ENCODE measurements at places on chromosomes 11 and 22.

- no peak for DNase-seq
Observed at GRCh38 chr22:42889304-42889703, 32.2 kb upstream of the ARFGAP3 start.

DNA sequence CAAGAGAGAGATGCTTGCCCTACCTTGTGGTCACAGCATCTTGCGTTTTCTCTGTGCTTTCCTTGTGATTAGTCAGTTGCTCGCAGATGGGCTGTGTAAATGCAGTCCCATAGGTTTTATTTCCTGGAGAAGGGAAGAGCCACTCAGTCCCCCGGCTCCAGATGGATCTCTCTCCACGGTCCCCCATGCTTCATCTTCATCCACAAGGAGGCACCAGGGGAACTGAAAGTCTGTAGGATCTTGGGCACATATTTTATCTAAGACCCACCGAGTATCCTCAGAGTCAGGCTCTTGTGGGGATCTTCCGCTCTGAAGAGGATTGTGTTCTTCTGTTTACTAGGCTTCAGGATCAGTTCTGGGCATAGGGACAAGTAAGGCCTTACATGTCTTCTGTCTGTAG lies 66.8 kb upstream of the E2F8 start:
- DNase-seq, result no peak

DNA sequence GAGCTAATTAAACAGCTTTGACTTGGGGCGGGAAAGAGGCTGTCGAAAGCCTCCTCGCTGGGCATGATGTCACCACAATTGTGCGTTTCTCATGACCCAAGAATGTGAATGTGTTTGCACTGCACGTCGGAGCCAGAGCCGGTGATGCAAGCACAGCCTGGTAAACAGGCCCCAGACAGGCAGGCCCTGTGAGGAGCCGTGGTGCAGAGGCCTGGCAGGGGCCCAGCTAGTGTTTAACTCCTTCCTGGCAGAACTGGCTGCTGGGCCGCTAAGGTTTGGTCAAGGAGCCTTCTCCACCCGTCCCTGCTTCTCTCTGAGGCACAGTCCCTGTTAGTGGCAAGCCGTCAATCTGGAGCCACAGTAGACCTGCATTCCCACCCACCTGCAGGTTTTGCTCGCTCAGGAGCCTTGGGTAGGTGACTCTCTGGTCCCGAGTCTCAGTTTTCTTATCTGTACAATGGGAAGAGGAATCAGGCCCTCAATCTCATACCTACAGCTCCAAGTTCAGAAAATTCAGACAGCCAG lies 25.4 kb upstream of the SMTN start:
- no peak for DNase-seq

DNA sequence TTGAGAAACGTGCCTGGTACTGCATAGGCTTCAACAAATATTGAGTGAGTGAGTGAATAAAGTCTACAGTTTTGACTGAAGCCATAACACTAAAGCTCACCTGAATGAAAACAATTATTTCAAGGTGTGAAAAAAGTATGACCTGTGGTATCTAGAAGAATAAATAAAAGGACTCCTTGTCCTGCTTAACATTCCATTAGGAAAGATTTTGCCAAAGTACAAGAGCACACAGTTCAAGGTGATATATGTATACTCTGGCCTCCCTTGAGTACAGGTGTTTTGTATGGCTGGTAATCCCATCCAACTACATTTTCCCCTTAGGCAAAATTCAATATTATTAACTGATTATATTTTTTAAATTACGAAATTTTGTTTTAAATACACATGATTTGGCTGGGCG lies 1.8 kb upstream of the CREBZF start:
- DNase-seq, result no peak

- DNase-seq, result no peak
Observed at GRCh38 chr22:37177221-37177620, 10.8 kb downstream of the C1QTNF6 start.

GRCh38 chr11:24084956-24085355 lies 411.9 kb upstream of the LUZP2 start:
- DNase-seq, result no peak

DNA sequence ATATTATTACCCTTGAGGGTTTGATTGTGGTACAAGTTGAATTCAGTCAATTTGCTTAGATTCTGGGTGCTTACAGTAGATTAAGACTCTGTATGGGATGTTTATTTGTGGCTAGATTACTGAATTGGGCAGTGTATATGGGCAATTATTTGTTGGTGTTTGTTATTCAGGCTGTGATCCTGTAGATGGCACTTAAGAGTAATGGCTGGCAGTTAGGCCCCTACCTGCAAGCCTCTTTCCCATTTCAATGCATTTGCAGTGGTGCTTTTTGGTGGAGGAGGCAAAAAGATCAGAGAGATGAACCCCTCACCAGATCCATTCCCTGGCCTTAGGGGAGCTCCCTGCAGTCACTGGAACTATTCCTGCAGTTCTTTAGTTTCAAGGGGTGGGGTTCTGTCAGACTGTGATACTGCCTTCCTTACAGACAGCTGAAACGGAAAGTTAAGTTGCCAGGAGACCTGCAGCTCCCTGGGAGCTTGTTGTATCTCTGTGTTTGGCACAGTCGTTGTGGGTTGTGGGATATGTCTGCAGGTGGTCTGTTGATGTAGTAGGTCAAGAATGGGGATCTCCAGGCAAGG lies 199.5 kb downstream of the AASDHPPT start:
- DNase-seq, result no peak

GRCh38 chr11:47611348-47611794 lies 17.2 kb upstream of the C1QTNF4 start:
- no peak for DNase-seq

DNA sequence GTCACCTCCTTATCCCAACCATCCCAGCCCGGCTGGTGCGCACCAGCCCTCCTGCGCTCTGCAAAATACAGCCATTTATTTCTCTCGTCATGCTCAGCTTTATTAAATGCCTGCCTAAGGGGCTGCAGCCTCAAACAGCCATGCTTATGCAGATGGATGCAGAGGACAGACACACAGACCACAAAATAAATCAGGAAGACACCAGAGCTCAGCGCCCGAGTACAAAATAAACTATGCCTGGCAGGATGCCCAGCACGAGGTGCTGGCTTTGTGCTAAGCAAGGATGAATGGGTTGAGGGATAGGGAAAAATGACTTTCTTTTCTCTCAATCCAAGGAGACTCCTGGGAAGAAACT lies 70.5 kb downstream of the RPUSD4 start:
- DNase-seq, result no peak

DNA sequence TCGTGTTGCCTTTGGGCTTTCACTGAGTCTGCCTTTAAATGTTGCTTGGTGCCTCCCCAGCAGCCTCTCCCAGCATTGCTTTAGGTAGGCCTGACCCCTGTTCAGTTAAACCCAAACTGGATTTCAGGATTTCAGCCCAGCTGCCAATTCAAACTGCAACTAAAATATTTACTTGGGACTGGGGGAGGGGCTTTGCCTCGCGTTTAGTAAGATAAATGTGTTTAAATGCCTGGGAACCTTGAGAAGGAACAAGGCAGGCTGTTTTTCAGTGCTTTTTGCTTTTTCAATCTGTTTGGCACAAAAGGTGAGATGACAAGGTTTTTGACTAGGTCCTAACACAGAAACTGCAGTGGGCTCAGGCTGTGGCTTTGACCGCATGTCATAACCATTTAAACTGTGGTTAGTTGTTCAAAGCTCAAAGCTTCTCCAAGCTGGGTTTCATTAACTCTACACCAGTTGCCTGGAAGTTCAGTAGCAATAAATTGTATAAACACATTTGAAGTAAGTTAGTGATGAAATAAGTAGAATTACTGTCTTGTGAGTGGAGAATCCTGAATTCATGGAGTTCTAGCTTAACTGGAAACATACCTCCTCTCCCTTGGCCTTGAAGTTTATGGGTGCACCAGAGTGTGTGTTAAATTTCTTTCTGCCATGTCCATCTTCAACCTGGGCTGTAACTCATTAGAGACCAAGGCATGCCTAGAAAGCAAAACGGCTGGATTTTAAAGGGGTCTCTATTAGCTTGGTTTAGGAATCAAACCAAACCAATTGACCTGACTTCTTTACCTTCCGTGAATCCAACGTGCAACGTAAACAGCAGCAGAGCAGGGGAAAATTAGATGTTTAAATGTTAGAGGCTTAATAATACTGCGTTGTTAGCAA lies 3.6 kb downstream of the PKNOX2 start:
- DNase-seq, result no peak

DNA sequence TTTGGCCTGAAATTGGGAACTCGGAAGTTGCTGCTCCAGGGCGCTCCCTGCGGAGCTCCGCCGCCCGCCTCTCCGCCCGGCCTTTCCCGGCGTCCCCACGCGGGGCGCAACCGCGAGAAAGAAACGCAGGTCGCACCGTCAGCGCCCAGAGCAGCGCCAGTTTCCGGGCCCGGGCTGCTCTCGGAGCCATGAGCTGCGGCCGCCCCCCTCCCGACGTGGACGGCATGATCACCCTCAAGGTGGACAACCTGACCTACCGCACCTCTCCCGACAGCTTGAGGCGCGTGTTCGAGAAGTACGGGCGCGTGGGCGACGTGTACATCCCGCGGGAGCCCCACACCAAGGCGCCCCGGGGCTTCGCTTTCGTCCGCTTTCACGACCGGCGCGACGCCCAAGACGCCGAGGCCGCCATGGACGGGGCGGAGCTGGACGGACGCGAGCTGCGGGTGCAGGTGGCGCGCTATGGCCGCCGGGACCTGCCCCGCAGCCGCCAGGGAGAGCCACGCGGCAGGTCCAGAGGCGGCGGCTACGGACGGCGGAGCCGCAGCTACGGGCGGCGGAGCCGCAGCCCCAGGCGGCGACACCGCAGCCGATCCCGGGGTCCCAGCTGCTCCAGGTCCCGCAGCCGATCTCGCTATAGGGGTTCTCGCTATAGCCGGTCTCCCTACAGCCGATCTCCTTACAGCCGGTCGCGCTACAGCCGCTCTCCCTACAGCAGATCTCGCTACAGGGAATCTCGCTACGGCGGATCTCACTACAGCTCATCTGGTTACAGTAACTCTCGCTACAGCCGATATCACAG lies 521 bp downstream of the SRSF8 start:
- peak; percentile 86 for DNase-seq

- no peak for DNase-seq
Observed at GRCh38 chr22:44620841-44621257, 81.2 kb upstream of the PRR5 start.

GRCh38 chr11:92916299-92916698 lies 53.2 kb upstream of the MTNR1B start:
- DNase-seq, result no peak

DNA sequence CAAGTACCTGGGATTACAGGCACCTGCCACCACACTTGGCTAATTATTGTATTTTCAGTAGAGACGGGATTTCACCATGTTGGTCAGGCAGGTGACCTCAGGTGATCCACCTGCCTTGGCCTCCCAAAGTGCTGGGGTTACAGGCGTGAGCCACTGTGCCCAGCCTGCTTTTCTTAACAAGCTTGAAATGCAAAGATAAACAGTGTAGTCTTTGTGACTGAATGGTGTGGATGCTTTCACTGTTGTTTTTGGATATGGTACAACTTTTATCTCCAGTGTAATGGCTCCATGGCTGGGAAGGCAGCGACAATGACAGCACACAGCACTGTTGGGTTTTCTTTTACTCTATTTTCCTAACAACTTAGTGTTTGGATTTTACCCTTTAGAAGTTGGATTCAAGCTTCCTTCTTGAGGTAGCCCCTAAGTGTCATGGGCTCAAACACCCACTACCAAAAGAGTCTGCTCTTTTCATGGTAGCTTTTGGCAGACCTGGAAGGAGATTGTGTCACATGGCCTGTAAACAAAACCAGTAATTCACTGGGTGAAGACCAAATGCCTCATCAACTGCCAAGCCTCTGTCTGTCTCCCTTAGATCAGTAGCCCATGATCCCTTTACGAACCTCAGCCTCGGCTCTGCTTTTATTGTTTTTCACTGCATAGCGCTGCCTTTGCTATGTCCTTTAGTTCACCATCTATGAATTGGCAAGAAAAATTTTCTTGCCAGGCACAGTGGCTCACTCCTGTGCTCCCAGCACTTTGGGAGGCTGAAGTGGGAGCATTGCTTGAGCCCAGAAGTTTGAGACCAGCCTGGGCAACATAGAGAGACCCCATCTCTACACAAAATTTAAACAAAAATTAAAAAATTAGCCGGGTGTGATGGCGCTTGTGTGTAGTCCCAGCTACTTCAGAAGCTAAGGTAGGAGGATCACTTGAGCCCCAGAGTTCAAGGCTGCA lies 6.4 kb downstream of the VPS51 start:
- no peak for DNase-seq

DNA sequence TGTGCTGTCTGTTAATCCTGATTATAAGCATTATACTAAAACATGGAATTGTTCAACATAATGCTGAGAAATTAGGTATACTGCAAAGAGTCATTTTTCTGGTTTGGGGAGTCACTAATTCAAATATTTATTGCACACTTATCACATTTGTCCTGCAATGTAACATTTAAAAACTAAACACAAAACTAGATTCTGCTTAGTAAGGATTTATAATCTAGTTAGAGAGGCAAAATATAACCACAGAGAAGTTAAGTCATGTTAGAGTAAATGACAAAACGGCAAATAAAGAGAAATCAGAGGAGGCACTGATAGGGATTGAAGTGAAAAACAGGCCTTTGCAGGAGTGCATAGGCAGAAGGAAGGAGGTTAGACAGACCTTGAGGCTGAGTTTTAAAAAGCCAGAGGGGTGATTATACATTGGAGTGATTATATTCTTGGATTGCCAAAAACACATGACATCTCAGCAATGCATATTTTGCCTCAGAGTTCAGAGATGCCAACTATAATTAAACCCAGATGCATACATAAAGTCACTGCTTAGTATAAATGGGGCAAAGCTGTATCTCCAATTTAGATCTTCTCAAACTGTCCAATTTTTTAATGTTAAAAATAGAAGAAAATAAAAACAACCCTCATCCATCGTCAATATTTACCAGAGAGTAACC lies 49.7 kb downstream of the CCDC34 start:
- no peak for DNase-seq

- peak; percentile 92 for DNase-seq
Observed at GRCh38 chr11:69915501-69916250, 96.5 kb upstream of the FGF3 start.

GRCh38 chr11:17774232-17775034 lies 39.9 kb downstream of the KCNC1 start:
- no peak for DNase-seq

- DNase-seq, result no peak
Observed at GRCh38 chr22:32810555-32811133, 9.1 kb downstream of the TIMP3 start.

DNA sequence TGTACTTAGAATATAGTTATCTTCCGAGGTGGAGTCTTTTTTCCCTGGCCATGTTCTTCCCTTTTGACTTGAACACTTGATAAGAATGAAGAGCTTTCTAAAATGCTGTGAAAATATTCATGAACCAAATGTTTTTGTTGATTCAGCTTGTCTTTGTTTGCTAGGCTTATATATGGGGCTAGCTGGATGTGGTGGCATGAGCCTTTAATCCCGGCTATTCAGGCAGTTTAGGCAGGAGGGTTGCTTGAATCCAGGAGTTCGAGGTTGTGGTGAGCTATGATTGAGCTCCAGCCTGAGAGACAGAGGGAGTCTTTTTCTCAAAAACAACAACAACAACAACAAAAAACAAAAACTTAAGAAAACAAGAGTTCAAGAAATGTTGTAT lies 23.1 kb downstream of the CBL start:
- DNase-seq, result no peak
